Esophagus muscularis mucosa (tissue), 4 donors: ENCODE measurements at places on chromosomes 13 and 19. TPM values are rescaled to one million over a fixed set of nuclear protein-coding genes. Genes with fewer than 3 reads are reported as not detected.

DNA sequence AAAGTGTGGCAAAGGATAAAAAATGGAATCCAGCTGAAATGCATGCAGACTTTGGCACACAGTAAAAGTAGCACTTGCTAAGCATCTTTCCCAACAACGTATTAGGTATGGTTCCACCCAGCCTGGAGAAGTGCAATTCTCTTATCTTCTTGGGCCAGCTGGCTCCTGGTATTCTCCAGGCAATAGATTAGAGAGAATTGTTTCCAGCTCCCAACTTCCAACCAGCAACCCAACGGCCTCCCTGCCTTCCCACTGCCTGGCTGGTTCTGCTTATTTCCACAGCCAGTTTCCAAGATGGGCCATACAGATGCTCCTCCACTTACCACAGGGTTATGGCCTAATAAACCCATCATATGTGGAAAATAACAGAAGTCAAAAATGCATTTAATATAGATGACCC is 133.4 kb downstream of the OXGR1 start:
- no peak for DNase-seq
- H3K27me3 ChIP-seq: no peaks in the 10 kb centered on the region
- H3K4me3 ChIP-seq: no peak overlapping the region
- no peaks in the 10 kb centered on the region for H3K4me1 ChIP-seq

MBD3L3 gene
- not detected for total RNA-seq

- peaks cover 100% of the 10 kb centered on the region for H3K27me3 ChIP-seq
- H3K27ac ChIP-seq: no peak overlapping the region
- H3K4me1 ChIP-seq: peaks cover 25% of the 10 kb centered on the region
- H3K36me3 ChIP-seq: no peaks in the 10 kb centered on the region
- no peak for DNase-seq
- H3K4me3 ChIP-seq: no peak overlapping the region
Measured at GRCh38 chr19:55176076-55176475, 4.0 kb downstream of the SYT5 start.

DNA sequence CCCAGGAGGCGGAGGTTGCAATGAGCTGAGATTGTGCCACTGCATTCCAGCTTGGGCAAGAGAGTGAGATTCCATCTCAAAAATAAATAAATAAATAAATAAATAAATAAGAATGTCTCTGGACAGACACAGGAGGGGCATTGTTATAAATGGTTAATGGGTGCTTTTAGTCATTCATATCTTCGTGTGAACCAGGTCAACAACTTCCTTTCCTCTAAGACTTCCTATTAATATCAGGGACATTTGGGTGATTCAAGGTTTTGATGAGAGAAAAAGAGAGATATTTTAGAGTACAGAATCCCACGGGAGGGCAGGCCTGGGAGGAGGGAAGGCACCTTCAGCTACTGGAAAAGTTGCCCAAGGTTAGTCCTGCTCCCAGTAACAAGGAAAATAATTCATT is 23.9 kb downstream of the DHRS12 start:
- H3K27ac ChIP-seq: no peak overlapping the region
- no peaks in the 10 kb centered on the region for H3K27me3 ChIP-seq
- peaks cover 7% of the 10 kb centered on the region for H3K36me3 ChIP-seq
